Common myeloid progenitor, CD34-positive (primary cell): ENCODE measurements at places on chromosomes 6 and 20.

- DNase-seq = no peak
Observed at GRCh38 chr20:64216036-64216435, 39.5 kb upstream of the PCMTD2 start.

- no peak for DNase-seq
Observed at GRCh38 chr6:89190741-89191140, 26.4 kb downstream of the GABRR1 start.

DNA sequence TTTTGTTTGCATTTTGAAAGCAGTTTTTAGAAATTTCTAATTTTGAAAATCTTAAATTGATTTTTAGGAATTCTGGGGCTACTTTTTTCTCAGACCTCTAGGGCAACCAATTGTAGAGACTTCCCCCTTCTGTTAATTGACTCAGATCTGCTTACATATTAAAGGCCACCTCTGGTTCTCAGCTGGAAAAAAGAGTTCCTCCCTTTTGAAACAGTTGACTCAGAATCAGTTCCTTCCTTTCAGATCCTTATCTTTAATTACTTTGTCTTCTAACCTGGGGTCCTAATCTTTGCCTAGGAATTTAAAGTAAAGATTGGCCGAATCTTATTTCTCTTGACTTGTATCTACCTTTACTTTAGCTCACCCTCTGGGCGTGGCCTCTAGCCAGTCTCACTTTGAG, 146.8 kb downstream of the LAMA2 start:
- DNase-seq = no peak

- no peak for DNase-seq
Observed at GRCh38 chr6:107443608-107444267, 15.6 kb downstream of the PDSS2 start.
